ENCODE measurements at places on chromosomes 7 and 10. TPM values are rescaled to one million over a fixed set of nuclear protein-coding genes. Genes with fewer than 3 reads are reported as not detected.

Gene ABCC2
- 2.3 TPM for total RNA-seq

DNA sequence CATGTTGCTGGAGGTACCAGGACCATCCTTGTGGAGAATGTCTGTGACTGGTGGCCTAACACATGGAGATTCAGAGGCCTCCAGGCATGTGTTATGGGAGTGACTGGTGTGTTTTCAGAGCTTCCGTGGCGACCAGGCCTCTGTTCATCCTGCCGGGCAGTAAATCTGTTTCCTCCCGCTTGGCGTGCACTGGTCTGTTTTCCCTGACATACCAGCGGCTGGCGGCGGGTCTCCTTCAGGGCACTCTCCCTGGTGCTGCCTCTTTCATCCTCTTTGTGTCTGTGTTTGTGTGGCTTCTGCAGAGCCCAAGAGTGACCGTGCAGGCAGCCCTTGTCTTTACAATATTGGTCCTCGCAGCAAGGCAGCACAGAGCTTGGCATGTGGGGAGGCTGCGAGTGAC is 385.1 kb upstream of the MKI67 start:
- no peak for DNase-seq

Gene CLDN4
- 51.4 TPM for total RNA-seq

DNA sequence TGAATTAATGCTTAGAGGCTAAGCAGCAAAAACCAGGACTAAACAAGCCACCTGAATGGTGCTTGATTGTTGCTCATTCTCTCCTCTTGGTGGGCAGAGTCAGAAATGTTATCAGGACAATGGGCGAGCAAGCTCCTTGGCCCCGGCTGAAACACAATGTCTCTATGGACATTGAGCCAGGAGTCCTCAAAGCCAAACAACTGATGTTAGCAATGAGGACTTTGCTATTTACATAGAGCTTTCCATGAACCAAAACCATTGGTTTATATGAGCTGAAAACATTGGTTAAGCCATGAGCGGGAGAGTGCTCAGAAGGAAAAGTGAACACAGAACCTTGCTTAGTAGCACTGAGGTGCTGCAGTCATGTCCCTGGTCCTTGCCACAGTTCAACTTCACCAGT is 21.5 kb upstream of the NPVF start:
- no peak for DNase-seq

DNA sequence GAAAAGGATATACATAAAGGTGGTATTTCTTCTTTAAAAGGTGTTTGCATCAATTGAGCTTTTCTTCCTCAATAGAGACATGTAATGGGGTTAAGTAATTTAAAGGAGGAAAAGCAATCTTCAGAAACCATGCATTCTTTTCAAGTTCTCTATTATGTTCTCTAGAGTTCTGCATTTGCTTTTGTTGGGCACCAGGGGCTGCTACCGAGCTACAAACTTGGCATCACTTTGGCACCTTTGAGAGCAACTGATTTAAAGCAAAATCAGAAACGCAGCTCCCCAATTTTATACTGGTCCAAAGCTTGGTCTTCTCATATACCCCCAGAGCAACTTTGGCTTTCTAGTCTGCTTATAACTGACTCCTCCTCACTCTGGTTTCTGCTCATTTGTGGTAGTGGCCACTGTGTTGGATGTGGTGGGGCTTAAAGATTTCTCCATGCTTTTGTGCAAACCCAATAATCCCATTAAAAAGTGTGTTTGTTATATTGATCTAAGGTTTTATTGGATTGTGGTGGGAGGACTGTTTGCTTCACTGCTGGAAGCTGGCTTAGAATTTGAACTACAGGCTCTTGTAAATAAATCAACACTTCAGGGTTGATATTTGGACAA is 712.1 kb downstream of the PHTF2 start:
- DNase-seq, result no peak

- no peak for DNase-seq
These were observed 327.5 kb upstream of the ZMIZ1 start for GRCh38 chr10:78740976-78741915.

DNA sequence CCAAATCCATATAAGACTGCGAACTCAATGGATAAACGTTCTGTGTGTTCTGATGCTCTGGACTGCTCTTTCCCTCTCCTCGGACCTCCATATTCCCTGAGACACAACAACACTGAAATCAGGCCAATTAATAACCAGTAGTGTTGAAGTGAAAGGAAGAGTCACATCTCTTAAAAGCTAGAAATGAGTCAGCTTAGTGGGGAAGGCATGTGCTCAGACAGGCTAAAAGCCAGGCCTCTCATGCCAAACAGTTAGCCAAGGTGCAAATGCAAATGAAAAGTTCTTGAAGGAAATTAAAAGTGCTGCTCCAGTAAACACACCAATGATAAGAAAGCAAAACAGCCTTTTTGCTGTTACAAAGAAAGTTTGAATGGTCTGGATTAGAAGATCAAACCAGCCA is 29.3 kb downstream of the TNS3 start:
- DNase-seq, result no peak

- DNase-seq, result peak; percentile 59
These were observed 110.2 kb downstream of the COL13A1 start for GRCh38 chr10:69911613-69912528.

DNA sequence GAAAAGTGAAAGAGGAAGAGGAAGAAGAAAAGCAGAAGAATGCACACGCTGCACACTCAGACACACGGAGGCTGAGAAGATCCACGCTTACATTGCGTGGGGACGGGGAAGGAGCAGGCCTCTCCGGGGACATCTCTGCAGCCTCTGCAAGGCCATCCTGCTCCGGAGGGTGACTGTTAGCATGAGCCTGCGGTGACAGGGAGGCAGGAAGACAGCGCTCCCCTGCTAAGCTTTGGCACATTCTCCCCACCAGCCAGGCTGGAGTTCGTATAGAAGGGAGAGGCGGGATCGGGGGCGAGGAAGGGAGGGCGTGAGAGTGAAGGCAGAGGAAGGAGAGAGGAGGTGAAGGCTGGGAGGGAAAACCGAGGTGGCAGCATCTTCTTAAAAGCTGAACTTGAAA is 366.0 kb upstream of the SHH start:
- DNase-seq, result no peak

GRCh38 chr10:6786579-6787031 is 206.5 kb upstream of the PRKCQ start:
- DNase-seq, result peak; percentile 57

DNA sequence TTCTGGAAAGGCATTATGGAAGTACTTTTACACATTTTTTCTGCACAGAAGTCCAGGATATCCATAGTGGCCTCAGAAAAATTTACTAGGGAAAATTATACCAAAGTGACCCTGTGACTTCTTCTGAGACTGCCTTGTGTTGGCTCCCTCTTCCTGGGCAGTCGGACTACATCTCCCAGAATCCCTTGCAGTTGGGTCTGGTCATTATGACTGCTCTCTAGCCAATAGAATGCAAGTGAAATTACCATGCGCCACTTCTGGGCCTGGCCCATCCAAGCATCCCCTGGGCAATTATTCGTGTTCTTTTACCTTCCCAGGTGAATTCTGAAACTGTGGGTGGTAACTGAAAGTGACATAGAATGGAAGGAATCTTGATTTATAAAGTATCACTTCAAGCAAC is 430.9 kb downstream of the ACTR3B start:
- no peak for DNase-seq

GRCh38 chr10:124680675-124681074 is 63.5 kb downstream of the FAM53B start:
- DNase-seq, result no peak

DNA sequence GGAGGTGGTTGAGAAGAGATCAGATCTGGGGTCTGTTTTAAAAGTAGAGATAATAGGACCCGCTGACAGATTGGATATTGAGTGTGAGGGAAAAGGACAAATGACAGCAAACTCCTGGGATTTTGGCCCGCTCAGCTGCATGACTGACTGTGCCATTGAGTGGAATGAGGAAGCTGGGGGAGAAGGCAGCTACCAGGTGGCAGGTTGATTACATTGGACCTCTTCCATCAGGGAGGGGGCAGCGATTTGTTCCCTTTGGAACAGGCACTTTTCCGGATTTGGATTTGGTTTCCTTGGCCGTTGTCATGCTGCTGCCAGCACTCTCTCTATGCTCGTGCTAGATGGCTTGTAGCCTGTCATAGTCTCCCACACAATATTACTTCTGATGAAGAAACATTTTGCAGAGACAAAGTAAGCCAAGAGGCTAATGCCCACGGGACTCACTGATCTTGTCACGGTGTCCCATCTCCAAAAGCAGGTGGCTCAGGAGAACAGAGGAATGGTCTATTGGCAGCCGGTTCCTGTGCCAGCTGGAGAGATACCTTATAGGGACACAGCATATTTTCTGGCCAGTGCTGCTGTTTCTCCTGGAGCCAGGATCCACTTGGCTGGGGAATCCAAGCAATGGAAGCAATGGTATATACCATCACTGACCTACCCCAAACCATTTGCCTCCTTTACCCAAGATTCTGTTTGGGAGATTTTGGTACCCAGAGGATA is 69.1 kb upstream of the WAC start:
- DNase-seq, result no peak

DNA sequence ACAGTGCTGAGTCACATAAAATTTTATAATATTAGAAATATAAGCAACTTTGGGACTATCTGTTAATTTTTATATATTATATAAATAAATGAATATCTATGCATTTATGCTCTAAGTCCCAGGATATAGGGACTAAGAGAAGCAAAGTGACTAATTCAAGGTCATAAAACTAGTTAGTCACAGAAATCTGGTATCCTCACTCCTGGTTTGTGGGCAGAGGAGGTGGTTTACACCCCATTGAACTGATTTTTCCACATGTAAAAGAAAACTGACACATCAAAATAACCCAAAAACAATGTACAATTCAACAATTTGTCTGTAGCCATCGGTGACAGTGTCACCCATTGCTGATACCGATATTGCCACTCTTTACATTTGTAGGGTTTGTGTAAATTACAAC is 3.0 kb downstream of the PCLO start:
- DNase-seq, result no peak
